WERI-Rb-1 (cell line): ENCODE measurements at places on chromosomes 6 and 20.

DNA sequence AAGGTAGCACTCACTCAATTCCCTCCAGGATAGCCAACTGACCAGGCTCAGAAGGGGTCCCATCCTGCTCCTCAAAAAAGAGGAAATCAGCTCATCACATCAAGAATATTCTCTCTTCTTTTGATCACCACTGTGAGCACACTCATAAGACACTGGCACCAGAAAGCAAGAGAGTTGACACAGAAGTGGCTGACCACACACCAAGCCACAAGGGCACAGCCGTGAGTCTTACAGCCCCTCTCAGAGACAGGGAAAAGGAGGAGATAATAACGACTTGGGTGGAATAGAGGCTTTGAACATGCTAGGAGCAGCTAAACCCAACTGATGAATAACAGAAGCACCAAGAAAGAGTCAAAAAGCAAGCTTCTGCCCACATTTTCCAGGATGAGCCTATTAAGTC, 249.1 kb upstream of the PREP start:
- no peak for DNase-seq

- no peak for DNase-seq
Observed at GRCh38 chr6:8958894-8959511, 523.7 kb upstream of the SLC35B3 start.

DNA sequence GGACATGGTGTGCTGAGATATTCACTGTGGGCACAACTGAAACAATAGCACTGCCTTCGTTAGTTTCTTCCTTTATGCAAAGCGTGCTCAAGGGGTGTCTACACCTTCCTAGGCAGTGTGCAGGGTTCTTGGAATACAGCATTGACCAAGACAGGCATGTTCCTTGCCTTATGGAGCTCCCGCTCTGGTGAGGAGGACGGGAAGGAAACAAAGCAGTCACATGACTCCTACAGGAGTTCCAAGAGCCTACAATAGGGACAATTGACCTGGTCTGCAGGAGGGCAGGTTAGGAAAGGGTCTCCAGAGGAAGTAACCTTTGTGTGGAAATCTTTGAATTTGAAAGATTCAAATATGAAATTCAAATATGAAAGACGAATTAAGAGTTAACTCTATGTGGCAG, 25.8 kb upstream of the SIRPB2 start:
- DNase-seq = no peak

GRCh38 chr6:32085759-32086459, 23.2 kb downstream of the TNXB start:
- no peak for DNase-seq

- DNase-seq = no peak
Observed at GRCh38 chr6:146890172-146890571, 291.4 kb downstream of the ADGB start.
